T-helper 1 cell (primary cell): ENCODE measurements at places on chromosomes 6 and 20.

- DNase-seq = no peak
Measured at GRCh38 chr20:20561841-20562240, 150.6 kb downstream of the RALGAPA2 start.

- no peak for DNase-seq
Measured at GRCh38 chr6:113447088-113447831, 409.9 kb upstream of the MARCKS start.

DNA sequence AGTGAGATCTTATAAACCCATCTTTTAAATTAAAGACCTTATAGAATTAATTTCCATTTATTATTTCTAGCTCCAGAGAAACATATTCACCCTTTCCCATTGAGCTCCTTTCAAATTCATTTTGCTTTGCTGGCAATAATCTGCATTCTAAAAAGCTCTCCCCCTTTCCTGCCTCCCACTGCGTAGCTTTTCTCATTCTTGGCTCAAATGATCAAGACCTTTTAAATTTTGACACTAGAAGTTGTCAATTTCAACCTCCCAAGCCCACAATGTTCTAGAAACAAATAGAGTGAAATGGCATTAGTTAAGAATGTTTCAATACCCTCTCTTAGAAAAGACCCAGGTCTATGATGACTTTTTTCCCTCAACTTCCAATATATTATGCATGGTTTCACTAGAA is 186.9 kb downstream of the AKAP7 start:
- no peak for DNase-seq

GRCh38 chr6:39441301-39441700 is 118.8 kb upstream of the KCNK16 start:
- no peak for DNase-seq

GRCh38 chr20:51446656-51447055 is 95.9 kb downstream of the NFATC2 start:
- no peak for DNase-seq

GRCh38 chr6:34511214-34511914 is 44.8 kb downstream of the SPDEF start:
- DNase-seq = no peak

GRCh38 chr6:35417979-35418661 is 34.0 kb upstream of the FANCE start:
- no peak for DNase-seq

DNA sequence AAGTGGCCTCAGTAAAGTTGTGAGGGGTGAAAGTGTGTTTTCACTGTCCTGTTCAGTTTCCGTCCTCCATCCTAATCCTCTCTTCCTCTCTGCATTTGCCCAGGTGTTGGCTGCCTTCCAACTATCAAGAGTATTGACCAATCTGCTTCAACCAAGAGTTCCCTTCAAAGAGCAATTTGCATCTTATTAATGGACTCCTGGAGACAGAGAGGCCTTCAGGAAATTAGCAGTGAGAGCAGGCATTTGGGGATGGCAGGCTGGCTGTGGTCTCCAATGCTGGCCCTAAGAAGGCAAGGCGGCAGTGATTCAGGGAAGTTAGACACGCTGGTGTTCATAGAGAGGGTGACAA is 77.2 kb downstream of the GPR6 start:
- no peak for DNase-seq

DNA sequence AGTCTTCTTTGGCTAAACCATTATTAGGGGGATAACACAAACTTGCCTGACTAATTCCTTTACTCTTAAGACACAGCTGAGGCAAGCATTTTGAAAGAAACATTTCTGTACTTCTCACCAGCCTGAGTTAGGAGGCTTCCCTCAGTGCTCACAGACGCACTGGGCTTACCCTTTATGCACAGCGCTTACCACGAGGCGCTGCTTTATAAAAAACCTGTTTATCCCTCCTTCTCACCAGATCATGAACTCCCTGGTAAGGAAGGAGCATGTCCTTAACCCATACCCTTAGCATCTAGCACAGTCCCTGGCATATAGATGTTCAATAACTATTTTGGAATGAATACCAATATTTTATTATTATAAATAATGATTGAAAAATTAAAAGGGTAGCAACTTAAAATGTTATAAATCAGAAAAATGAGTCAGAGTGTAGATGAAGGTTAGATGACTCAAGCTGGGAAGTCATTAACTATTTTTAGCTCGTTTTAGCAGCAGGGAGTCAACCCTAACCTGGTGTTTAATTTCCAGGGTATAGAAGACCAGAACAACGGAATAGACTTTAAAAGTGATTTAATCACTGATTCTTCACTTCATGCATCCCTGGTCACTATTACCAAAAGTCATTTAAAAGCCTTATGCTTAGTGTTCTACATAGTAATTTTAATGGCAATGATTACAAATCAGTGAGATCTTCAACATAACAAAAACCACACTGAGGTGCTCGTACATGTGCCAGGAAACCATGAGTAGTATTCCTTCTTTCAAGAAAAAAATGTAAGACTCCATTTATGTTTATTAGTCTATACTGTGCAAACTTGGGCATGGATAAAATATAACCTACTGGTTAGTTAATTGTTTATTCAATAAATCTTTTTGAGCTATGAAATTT is 4.1 kb upstream of the TPD52L1 start:
- DNase-seq = no peak

- no peak for DNase-seq
Measured at GRCh38 chr6:7684076-7684475, 41.8 kb upstream of the BMP6 start.

DNA sequence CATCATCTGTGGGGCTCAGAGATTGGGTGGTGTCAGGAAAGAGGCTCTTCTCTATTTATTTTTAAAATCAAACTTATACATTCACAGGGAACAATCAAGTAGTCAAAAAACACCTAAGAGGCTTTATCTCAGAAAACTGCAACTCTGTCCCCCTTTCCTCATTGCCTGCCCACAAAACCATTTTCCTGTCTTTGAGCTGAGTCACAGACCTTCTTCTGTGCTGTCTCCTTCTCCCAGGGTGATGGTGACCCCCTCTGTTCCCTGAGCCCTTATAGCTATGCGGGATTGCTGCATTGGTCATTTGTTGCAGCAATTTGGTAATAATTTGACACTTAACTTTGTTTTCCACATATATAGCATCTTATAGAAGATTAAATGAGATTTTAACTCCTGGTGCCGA is 195.2 kb upstream of the PROKR2 start:
- no peak for DNase-seq

DNA sequence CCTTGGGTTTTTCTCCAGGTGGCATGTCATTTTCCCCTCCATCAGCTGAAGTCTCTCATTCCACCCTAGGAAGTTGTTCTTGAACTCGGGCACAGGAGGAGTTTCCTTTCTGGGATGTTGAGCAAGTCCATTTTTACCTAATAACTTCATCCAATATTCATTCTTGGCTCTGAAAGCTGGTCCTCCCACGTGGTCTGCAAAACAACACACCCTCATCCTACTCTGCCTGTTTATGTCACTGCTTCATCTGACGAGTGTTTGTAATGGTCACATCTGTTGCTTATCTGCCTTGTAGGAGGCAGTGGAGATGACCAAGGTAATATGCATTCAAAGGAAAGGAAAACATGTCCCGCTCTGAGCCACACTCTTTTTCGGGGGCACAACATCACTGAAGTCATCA is 41.7 kb upstream of the AIG1 start:
- DNase-seq = no peak

- no peak for DNase-seq
Measured at GRCh38 chr6:147486683-147487082, 21.8 kb upstream of the SAMD5 start.

DNA sequence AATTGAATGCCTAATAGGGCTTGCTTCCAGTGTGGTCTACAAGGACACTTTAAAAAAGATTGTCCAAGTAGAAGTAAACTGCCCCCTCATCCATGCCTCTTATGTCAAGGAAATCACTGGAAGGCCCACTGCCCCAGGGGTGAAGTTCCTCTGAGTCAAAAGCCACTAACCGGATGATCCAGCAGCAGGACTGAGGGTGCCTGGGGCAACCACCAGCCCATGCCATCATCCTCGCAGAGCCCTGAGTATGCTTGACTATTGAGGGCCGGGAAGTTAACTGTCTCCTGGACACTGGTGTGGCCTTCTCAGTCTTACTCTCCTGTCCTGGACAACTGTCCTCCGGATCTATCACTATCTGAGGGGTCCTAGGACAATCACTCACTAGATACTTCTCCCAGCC is 411.5 kb downstream of the TENT5A start:
- DNase-seq = no peak

GRCh38 chr6:121319112-121319553 is 15.1 kb downstream of the TBC1D32 start:
- no peak for DNase-seq

DNA sequence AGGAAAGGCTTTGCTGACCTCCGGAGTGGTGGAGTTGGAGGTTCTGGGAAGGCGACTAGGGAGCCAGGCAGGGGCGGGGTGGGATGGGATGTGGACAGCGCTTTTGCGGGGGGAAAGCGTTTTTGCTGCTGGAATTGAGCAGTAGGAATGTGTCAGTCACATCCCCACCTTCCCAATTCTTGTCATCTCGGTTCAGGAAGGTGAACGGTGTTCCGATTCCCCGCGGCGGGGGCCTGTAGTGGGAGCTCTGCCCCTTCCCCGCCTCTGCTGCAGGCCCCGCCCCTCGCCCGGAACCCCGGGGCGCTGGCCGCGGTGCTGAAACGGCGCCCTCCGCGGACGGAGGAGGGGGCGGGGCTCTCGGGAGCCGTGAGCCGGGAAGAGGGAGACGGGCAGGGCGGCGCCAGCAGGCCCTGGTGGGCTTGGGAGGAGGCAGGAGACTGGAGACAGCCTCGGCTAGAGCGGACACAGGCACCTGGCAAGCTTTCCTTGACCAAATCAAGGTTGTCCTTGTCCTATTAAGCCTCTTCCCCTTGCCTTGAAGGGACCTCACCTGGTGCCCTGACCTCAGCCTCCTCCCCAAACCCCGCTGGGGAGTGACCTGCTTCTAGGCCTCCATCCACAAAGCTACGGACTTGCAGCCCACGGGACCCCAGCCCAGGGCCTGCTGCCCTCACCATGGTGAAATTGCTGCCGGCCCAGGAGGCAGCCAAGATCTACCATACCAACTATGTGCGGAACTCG is at the start of gene LHFPL5:
TSS of gene LHFPL5 (plus strand) at position 357 of the 741 bp plus-strand sequence. CDS start at position 676, 319 bp downstream.
- no peak for DNase-seq

DNA sequence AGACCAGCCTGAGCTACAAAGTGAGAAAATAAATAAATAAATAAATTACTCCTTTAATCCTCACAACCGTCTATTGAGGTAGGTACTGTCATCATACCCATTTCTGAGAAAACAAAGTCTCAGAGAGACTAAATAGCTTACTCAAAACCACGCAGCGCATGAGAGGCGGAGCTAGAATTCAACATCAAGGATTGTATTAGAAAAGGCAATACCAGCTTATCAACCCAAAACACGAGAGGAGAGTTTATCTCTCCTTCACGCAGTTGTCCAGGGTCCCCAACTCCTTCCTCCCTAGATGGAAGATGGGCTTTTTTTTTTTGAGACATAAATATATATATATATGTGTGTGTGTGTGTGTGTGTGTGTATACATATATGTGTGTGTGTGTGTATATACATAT is 12.2 kb downstream of the HNF4A start:
- DNase-seq = no peak

DNA sequence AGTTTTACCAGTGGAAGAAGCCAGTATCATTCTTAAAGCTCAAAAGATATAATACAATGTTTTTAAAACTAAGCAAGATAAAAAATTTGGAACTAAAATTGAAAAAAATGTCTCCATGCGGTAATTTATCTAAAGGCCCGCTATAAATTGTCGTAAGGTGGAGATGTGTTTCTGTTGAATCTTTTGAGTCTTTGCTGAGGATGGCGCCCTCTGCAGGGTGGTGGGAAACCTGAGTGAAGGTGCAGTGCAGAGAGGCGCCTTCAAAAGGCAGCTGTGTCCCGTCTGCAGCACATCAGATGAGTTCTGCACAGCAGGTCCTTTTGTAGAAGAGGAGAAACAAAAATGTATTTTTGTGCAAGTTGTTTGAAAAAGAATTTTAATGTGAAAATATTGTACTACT is 29.4 kb upstream of the KIF25 start:
- no peak for DNase-seq

DNA sequence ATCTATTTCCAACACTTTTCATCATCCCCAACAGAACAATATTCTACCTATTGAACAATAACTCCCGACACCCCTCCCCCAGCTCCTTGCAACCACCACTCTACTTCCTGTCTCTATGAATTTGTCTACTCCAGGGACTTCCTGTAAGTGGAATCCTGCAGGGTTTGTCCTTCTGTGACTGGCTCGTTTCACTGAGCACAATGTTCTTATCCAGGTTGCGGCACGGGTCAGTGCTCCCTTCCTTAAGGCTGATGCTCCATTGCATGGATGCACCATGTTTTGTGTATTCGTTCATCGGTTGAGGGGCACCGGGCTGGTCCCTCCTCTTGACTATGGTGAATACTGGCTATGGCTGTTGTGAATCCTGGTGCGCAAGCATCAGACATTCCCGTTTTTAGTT is 163.2 kb downstream of the TBXT start:
- no peak for DNase-seq

DNA sequence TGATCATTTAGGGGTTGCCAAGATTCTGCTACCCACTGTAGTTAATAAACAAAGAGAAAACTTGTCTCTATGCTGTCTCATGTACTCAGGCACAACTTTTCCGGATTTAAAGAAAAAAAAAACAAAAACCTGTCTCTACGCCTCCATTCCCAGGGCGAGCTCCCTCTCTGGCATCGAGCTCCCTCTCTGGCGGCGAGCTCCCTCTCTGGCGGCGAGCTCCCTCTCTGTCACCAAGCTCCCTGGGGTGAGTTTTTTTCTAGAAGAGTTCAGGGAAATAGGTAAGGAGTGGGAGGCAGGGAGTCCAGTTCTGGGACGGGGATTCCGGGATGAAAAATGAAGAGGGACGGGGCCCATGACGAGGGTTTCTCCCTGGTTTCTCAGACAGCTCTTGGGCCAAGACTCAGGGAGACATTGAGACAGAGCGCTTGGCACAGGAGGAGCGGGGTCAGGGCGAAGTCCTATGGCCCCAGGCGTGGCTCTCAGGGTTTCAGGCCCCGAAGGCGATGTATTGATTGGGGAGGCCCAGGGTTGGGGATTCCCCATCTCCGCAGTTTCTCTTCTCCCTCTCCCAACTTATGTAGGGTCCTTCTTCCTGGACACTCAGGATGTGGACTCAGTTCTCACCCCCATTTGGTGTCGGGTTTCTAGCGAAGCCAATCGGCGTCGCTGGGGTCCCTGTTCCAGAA is 16.5 kb upstream of the HLA-A start:
- DNase-seq = no peak

- no peak for DNase-seq
Measured at GRCh38 chr20:51600016-51600420, 57.5 kb upstream of the NFATC2 start.

GRCh38 chr6:97586344-97586743 is 303.3 kb upstream of the MMS22L start:
- DNase-seq = no peak

DNA sequence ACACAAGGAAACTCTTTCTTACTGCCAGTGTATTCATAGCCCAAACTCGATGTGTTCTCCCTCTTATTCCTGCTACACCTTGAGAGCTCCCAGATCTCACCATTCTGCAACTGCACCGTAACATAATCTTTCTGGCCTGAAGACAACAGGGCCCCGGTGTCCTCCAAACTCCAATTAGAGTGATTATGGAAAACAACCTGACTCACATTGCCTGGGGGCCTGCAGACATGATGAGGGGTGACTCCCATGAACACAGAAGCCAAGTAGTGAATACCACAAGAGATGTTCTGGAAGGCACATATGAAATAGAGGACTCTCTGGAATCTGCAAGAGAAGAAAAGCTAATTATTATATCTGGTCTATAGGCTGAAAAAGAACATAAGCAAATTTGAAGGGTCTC is 19.7 kb downstream of the SLC22A16 start:
- DNase-seq = no peak
